ENCODE measurements at places on chromosomes 6 and 20. TPM values are rescaled to one million over a fixed set of nuclear protein-coding genes. Genes with fewer than 3 reads are reported as not detected.
A peak's percentile ranks its signal among the peaks of the same experiment; 100 is the strongest.

DNA sequence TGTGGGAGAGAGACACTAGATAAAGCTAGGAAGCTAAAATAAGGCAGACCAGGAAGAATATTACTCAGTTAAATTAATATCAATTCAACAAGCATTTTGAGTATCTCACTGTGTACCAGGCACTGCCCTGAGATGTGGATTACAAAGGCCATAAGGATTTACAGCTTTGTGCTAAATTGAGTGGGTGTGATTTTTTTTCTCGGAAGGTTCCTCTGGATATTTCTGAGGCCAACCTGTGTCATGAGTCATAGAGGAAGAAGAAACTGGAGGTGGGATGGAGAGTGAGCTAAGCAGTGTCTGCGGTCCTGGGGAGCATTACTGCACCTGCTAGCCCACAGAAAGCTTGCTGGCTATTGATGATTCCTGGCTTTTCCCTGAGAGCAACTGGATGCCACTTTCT is 135.2 kb downstream of the RFPL4B start:
- DNase-seq: no peak

DNA sequence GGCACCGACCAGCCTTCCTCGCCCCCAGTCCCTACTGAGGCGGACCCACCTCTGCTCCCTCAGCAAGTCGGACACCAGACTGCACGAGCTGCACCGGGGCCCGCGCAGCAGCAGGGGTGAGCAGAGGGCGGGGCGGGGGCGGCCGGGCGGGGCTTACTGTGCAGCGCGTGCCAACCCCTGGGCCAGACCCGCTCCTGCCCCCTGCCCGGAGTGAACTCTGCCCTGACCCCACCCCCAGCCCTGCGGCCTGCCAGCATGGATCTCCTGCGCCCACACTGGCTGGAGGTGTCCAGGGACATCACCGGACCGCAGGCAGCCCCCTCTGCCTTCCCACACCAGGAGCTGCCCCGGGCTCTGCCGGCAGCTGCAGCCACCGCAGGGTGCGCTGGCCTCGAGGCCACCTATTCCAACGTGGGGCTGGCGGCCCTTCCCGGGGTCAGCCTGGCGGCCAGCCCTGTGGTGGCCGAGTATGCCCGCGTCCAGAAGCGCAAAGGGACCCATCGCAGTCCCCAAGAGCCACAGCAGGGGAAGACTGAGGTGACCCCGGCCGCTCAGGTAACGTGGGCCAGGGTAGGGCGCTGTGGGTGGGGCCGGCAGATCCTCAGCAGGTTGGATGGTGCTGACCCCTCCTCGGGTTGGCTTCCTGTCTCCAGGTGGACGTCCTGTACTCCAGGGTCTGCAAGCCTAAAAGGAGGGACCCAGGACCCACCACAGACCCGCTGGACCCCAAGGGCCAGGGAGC is 1.5 kb upstream of the SLC2A4RG start:
- no peak for DNase-seq

DNA sequence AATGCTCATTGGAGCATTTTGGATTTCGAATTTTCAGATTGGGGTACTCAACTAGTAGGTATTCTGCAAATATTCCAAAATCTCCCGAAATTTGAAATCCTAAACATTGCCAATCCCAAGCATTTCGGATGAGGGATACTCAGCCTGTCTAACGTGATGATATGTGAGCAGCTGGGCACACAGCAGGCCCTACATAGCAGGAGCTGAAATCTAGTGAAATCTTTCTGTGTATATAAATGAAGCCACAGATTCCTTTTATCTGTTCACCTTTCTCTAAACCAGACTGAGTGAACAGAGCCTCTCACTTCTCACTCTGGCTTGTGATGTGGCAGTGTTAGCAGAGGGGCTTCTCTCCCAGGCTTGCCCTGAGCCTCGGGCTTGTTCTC is 17.8 kb downstream of the STX16 start:
- no peak for DNase-seq

DNA sequence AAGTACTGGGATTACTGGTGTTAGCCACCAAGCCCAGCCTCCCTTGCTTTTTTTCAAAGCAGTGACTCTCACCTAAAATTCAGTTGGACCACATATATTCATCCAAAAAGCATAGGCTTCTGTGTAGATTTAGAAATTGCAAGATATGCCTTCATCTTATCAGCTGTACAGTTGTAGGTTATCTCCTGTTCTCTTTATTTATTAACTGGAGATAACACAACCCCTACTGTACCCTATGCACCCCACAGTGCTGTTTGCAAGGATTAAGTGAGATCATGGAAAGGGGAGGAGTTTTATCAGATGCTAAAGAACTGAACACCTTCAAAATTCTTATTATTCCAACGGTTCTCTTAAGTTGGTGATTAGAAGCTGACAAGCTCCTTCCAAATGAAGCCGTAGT is 164.4 kb upstream of the JARID2 start:
- DNase-seq: no peak

GRCh38 chr20:32564921-32565734 is 20.0 kb downstream of the NOL4L start:
- DNase-seq: peak; percentile 74

DNA sequence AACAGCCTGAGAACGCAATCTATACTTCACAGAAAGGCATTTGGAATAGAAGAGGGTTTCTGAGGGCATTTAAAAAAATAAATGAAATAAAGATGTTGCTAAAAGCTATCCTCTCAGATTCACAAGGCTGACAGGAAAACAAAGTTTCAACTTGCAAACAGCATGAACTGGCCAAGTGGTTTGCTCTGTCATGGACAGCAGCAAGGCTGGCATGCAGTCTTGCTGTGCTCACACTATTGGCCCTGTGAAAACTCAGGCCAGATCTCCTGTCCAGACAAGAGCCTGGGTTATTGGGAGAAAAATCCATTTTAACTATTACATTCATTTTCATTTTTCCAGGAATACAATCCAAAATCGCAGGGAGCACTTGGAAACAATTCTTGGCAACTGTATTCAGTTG is 506.2 kb upstream of the SLC35B3 start:
- no peak for DNase-seq

DNA sequence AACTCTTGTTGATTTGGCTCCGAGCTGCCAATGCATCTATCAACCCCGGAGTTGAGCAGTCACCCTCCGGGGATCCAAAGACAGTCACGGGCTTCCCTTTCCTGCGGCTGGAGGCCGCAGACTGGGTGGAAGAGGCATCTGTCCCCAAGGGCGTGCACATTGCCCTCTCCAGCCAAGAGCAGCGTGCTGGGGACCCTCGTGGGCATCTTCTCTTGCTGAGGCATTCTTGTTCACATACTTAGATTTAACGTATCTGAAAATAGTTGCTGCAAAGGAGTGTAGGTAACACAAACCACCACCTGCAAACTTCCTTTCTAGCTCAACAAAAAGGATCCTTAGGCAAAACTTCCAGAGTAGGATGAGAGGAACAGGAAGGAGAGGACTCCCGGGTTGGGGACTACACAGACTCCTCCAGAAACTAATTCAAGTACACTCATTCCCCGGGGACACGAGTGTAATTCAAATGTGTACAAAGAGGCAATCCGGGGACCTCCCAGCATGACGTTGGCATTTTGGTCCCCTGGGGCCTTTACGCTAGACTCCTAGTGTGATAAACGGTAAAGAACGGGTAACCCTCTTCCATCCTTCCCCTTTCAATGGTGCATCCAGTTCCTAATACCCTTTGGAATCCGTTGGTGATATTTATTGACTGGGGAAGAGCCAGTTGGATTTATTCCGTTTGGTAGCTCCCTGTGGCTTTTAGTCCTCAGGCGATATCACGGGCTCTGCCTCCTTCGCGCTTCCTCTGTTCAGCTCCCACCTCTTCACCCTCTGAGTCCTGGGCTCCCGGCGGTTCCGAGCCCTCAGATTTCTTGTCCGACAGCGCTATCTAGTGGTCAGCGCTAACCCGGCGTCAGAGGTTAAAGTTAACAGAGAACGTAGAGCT is 2.7 kb upstream of the COL12A1 start:
- peak; percentile 90 for DNase-seq

- no peak for DNase-seq
Observed at GRCh38 chr20:57008217-57008616, 258.2 kb downstream of the BMP7 start.

- no peak for DNase-seq
Observed at GRCh38 chr20:49028684-49029083, 17.4 kb upstream of the CSE1L start.

DNA sequence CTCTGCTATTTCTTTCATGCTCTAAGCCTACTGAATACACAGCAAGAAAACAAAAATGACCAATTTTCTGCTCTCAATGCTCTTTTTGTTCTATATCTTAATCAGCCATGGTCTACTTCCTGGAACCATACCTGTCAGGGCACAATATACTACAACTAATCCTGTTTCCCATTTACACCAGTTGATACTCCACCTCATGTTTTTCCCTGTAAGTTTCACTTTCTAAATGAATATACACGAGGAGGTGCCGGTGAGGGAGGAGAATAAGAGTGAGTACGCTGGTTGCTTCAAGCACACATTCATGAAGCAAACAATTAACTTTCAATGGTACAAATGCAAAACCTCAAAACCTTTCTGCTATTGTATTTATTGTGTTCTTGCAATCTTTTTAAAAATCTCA is 443.1 kb upstream of the ID4 start:
- no peak for DNase-seq

DNA sequence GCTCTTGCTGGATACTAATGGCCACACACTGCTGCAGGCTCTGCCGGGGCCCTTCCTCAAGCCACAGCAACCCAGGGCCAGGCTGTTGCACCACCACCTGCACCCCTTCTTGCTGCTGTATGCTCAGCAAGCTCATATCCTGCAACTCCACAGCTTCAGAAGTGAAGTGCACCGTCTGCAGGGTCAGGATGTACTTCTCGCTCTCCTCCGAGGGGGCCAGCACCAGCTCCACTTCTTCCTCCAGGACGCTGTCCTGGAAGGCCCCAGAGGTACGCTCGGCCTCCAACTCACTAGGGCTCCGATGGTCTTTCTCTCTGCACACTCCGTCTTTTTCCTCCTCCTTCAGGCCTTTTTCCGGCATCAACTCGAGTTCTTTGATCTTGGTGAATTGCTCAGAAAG is 1.2 kb downstream of the CTCFL start:
- no peak for DNase-seq

- DNase-seq: no peak
Observed at GRCh38 chr6:149043476-149044130, 273.9 kb upstream of the TAB2 start.

- DNase-seq: no peak
Observed at GRCh38 chr6:139540276-139540675, 165.8 kb upstream of the CITED2 start.

DNA sequence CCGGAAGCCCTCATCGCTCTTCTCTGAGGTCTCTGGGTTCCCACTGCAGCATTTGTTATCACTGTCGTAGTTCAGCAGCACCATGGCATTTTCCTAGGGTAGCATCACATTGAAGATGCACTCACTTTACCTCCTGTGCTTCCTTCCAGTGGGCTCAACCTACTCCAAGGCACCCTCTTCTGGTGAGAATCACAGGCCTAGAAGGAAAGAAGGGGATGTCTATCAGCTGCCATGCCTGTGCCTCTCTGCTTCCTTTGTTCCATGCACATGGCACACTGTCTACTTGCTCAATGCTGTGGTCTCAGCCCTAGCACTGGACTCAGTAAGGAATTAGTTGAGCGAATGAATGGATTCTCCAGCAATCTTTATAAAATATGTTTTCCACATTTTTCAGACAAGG is 22.6 kb downstream of the CST4 start:
- no peak for DNase-seq

GRCh38 chr20:32444474-32445220 is 86.5 kb downstream of the ASXL1 start:
- no peak for DNase-seq

DNA sequence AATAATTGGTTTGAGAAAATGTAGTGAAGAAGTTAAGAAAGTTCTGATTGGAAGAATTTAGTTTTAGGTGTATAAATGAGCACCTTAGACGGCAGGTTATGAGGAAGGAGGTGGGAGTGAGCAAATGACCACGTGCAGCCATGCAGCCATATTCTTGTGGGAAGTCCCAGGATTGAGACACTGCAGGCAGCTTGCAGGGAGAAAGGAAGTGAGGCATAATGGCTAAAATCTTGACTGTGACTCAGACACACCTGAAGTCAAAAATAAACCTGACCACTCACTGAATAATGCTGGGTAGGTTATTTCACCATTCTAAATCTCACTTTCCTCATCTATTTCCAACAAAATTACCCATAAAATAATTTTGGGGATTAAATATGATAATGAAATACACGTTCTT is 16.6 kb downstream of the DSE start:
- DNase-seq: no peak

DNA sequence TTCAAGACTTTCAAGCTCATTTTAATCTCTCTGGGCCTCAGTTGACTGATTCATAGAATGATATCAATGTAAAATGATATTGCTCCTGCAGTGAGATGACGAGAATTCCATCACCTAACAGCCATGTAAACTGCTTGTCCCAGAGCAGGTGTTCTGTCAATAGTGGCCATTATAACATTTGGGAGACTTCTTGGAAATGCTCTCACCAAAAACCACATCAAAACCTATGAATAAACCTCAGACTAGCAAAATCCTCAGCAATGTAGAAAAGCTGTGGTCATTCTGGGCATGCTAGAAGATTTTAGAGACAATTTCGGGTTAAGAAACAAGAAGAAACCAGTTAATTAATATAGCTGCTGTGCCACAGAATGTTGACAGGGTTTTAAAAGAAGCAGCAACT is 225.4 kb downstream of the FRK start:
- DNase-seq: no peak

- no peak for DNase-seq
Observed at GRCh38 chr6:132334521-132334885, 66.8 kb downstream of the MOXD1 start.

- peak; percentile 78 for DNase-seq
Observed at GRCh38 chr6:69866770-69867638, 648 bp downstream of the COL19A1 start.

GRCh38 chr6:137543114-137543513 is 48.9 kb upstream of the OLIG3 start:
- no peak for DNase-seq

GRCh38 chr6:11271228-11272020 is 39.0 kb upstream of the NEDD9 start:
- DNase-seq: no peak

- DNase-seq: no peak
Observed at GRCh38 chr6:130958468-130958867, 104.6 kb downstream of the EPB41L2 start.

GRCh38 chr6:149891259-149891658 is 6.7 kb downstream of the RAET1E start:
- DNase-seq: no peak

GRCh38 chr20:4472906-4473305 is 248.8 kb upstream of the PRND start:
- DNase-seq: no peak

ZBTB22 gene
- total RNA-seq: 11.6 TPM

HM13 gene
- total RNA-seq: 40.9 TPM

LY86 gene
- 0.89 TPM for total RNA-seq

LY6G6D gene
- not detected for total RNA-seq

ZNF334 gene
- total RNA-seq: 0.40 TPM

BMP2 gene
- total RNA-seq: 2.5 TPM

TRERF1 gene
- total RNA-seq: 1.5 TPM

DSP gene
- total RNA-seq: 350 TPM

PRPF6 gene
- total RNA-seq: 45.3 TPM

All from Right ventricle myocardium superior (tissue), 1 donor.